ENCODE measurements at places on chromosomes 1 and 21. TPM values are rescaled to one million over a fixed set of nuclear protein-coding genes. Genes with fewer than 3 reads are reported as not detected.

GRCh38 chr1:54408147-54409066 is 2.2 kb upstream of the SSBP3 start:
- no peak for DNase-seq

DNA sequence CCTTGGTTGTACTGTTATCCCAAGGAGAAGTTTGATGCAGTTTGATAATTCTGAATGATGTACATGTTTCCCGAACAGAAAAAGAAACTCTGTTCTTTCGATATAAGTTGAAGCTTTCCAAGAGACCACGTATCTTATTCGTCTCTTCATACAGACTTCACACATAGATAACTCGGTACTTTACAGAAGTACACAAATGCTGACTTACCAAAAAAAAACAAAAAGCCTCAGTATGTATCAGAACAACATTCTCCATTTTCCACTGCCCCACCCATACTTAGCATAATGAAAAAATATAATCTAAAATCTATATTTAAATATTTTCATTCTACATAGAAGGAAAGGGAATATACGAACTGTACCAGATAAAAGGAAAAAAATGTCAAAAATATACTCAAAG is 2.2 kb downstream of the FOXJ3 start:
- DNase-seq: no peak

GRCh38 chr1:248926401-248927182 is 20.6 kb downstream of the PGBD2 start:
- DNase-seq: no peak

- DNase-seq: no peak
These were observed 18.1 kb upstream of the SLC26A9 start for GRCh38 chr1:205961405-205961804.

DNA sequence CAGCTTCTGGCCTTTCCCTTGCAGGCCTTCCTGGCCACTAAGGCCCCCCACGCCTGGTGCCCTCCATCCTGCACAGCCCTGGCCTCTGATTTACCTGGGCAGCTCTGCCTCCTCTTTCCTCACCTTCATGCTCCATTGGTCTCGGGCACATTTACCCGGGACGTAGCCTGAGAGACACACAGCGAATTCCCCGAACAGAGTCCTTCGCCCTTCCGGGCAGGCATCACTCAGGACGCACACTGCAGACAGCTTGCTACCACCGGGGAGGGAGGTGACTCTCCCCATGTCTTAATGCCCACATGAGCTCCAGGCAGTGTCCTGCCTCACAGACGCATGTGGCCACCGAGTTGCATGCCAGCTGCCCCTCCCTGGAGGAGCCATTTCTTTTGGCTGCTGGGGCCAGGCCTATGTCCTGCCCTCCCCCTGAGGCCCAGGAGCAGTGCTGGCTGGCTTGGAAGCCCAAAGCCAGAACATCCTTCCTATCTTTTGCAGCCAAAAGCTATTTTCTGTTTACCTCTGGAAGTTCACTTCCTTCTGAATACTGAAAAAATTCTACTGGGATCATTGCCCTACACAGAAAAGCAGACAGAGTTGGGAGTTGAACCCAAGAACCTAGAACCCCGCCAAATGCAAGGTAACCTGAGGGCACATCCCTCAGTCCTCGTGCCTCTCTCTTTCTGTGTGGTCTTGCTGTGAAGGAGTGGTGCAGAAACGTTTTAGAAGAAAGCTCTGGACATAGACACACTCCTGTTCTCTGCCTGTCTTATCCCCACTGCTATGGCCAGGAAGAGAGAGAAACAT is 209.5 kb downstream of the TOMM20 start:
- no peak for DNase-seq

DNA sequence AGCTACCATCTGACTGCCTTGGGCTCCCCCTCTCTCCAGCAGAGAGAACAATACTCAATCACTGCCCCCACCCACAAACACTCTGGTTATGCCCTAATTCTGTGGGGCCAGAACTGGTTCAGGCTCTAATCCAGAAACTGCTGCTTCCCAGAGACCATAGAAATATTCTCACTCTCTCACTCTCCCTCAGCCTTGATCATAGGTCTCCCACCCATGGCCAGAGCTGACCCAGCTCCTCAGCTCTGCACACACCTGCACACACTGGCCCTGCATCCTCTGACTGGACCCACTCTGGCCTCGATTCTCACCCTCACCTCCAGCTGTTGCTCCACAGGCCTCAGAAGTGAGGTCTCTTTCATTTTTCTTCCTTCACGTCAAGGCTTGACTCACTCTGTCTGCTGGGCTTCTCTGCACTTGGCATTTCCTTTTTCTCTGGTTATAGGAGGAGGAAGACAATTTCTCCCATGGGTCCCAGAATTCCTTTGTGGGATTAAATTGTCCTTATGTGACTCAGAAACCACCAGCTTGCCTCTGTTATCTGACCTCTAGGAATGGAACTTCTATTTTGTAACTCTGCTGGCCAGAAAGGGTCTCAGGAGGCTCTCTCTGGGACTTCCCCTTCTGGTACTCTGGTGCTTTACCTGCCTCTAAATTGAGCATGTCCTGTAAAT is 15.6 kb upstream of the ZMYM6 start:
- no peak for DNase-seq

GRCh38 chr1:168582688-168583336 is 6.4 kb downstream of the XCL1 start:
- no peak for DNase-seq

- DNase-seq: no peak
These were observed 17.0 kb upstream of the IGSF21 start for GRCh38 chr1:18090636-18091035.

GRCh38 chr1:206580438-206581113 is 31.7 kb downstream of the EIF2D start:
- no peak for DNase-seq

DNA sequence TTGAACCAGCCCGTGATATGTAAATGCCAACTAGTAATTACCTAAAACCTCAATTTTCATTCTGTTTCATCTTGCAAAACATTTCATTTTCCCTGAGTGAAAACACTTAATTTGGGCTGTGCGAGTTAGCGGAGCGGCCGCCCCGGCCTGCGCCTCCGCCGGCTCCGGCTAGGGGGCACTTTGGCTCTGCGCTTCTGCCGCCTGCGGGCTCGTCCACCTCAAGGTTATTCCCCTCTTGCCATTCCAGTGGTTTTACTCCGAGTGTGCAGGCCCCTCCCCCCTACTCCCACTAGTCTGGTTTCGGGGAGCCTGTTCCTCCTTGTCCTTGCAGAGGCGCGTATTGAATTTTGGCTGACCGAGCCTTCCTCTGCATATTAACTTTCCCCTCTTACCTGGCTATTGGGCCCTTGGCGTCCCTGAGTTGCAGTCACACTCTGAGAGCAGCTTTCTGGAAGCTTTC is 55.6 kb downstream of the PEX14 start:
- no peak for DNase-seq

- DNase-seq: no peak
These were observed 147.5 kb downstream of the CYYR1 start for GRCh38 chr21:26425576-26425975.

GRCh38 chr21:45498646-45499000 is 43.6 kb downstream of the SLC19A1 start:
- no peak for DNase-seq

- no peak for DNase-seq
These were observed 46.2 kb upstream of the PALMD start for GRCh38 chr1:99599678-99600175.

DNA sequence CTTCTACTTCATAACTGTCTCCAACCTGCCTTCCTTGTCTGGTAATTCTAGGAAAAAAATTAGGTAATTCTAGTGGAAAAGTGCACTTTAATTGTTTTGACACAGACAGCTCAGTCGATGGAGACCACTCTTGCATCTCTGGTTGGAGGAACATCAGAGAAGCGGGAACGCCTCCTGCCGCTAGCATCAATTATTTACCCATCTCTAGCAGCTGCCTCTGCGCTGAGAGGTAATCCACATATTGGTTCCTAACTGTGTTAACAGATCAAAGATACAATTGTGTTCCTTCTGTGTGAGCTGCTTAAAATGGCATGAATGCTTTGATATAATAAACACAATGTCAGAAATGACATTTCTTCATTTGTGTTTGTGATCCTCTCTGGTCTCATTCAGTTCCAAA is 33.3 kb downstream of the C2CD2 start:
- no peak for DNase-seq

DNA sequence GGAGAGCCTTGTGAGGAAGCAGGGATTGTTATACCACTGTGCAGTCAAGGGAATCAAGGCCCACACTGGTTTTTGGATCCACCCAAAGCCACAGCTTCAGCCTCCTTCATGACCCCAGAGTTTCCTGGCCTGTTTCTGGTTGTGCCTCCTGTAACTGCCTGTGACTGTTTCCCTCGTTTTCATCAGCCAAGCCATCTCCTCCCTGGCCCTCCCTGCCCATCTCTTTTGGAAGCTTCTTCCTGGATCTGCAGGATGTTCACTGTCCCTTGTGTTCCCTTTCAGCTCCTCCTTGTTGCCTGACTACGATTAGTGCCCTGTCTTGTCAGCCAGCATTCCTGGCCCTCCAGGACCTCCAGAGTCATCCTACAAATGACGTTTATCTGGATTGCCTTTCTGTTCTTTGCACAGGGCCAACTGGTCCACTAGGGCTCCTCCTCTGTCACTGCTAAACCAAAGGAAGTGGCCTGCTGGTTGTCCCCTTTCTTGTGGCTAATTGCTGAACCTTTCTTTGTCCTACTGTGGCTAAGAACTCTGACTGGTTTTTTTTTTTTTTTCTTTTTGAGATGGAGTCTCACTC is 17.9 kb downstream of the SFT2D2 start:
- no peak for DNase-seq

DNA sequence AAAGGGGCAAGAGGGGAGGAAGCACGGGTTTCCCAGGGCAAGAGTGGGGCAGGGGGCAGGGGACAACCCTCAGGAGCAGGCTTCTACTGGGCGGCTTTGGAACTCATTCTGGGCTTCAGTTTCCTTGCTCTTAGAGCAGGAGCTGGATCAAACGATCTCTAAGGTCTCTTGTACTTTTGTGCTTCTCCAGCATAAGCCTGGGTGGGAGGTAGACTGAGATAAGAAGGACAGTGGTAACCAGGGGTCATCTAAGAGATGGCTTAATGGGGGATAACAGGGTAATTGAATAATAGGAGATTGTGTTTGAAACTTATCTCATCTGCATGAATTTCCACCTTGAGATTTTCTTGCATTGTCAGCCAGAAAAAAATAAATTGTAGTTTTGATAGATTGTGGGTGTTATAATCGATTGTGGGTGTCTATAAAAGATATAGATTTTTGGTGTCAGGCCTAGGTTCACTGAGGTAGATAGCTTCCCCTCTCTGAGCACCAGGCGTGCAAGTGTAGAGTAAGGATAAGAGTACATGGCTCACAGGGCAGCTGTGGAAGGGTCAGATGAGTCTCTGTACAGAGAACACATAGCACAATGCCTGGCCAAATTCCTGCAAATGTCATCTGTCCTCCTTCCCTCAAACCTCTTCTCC is 68.0 kb downstream of the CD58 start:
- DNase-seq: no peak

GRCh38 chr1:30872033-30872947 is 36.3 kb downstream of the SDC3 start:
- DNase-seq: no peak

DNA sequence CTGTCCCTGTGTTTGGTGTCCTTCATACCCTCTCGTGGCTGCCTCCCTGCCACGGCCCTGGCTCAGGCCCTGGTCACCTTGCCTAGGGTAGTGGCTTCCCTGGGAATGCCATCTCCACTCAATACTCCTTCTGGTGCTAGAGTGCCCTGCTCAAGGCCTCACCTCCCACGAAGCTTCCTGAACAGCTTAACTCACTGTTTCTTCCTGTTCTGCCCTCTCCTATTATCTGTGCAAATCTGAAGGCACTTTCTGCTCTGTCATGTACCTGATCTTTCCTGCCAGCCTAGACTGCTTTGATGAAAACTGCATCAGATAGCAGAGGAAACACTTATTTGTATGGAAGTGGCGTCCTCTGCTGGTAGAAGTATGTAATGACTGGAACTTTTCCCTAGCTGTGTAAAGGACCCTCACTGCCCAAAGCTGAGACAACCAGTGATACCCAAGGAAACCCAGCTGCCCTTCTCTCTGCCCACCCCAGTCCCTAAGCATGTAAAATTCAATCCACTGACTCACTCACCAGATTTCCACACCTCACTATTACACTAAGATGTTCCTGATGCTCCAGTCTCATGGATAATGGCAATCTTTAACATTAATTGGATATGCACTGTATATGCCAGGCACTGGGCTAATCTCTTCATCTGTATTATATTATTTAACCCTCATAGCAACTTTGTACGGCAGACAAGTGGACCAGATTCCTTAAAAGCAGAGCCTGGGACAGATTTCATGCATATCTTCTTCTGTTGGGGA is 36.2 kb upstream of the BTG2 start:
- DNase-seq: no peak

- DNase-seq: no peak
These were observed 36.7 kb upstream of the GRHL3 start for GRCh38 chr1:24282491-24282890.

GRCh38 chr1:150268340-150268704 is 494 bp downstream of the APH1A start:
- no peak for DNase-seq

GRCh38 chr1:48069662-48070395 is 72.6 kb upstream of the TRABD2B start:
- DNase-seq: no peak

DNA sequence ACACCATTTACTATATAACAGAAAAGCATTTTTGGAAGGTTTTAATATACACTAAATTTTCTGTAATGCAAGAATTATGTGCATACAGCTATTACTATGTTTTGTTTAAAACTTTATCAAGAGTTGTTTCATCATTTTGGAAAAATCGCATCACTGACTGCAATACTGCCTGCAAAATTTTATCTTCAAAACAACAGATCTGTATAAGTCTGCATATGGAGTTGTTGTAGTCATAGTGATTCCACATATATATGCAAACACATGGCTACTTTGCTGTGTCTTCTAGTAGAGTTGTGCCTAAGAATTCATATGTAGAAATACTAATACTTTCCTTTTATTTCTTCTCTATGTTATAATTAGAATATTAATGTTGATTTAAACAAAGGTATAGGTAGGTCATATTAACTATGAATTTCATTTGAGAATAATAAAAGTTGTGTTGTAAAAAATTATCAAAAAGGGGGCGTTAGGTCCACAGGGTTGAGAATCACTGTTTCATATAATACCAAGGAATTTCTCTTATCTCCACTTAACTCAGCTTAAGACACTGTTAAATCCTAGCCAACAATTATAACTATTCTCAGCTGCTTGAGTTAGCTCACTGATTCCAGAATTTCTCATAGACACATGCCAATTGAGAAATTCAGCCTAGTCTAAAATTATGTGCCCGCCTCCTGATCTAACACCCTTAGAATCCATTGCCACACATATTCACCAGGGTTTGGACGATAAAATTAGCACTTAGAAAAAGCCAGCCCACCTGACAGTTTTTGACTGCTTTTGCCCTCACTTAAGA is 22.9 kb upstream of the LAMC1 start:
- no peak for DNase-seq

PIGR gene
- total RNA-seq: not detected

DCAF6 gene
- total RNA-seq: 69.9 TPM

PTPN7 gene
- total RNA-seq: 3.5 TPM

NTMT2 gene
- total RNA-seq: not detected

CCDC27 gene
- not detected for total RNA-seq

LAMTOR5 gene
- total RNA-seq: 94.4 TPM

USP21 gene
- total RNA-seq: 7.8 TPM

DMBX1 gene
- not detected for total RNA-seq

CLCA2 gene
- 1.1 TPM for total RNA-seq

VWA5B1 gene
- total RNA-seq: not detected

S100A9 gene
- 436 TPM for total RNA-seq
